Stimulated activated CD8-positive, alpha-beta memory T cell treated with anti-CD3 and anti-CD28 coated beads, Interleukin-15, amount 100 ng/mL, for 48 hours (primary cell): ENCODE measurements at places on chromosomes 1 and 21.

DNA sequence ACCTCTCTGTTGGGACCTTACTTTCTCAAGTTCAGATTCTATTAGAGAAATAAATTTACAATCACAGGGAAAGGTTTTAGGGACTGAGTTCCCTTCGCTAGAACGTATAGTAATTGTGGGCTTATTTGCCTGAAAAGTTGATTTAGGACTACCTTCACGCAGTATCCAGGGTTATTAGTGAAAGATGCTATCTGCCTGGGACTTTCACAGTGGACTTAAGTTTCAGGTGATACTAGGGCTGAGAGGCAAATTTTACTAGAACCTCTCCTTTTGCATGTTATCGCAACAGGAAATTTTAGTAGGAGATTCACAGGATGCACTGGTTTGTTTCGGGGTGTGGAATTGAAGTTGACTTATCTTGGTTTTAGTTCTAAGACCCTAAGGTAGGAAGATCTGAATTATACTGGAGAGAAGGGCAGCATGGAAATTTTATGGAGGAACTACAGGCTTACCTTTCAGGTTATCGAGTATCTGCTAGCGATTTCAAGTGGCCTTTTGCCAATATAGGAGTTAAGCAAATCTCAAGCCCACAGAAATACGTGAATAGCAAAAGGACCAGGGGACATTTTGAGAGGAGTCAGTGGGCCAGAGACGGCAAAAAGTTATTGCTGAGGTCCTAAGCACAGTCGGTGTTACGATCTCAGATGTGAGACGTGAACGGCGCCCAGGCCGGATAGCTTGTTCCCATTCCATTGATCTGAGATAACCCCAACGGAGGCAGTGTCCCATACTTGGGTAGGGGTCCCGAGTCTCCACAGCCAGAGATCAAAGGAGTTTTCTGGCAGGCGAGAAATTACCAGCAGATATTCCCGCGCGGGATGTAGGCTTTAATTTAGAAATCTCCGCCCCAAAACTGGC, 723 bp upstream of the GNAI3 start:
- no peak for DNase-seq

DNA sequence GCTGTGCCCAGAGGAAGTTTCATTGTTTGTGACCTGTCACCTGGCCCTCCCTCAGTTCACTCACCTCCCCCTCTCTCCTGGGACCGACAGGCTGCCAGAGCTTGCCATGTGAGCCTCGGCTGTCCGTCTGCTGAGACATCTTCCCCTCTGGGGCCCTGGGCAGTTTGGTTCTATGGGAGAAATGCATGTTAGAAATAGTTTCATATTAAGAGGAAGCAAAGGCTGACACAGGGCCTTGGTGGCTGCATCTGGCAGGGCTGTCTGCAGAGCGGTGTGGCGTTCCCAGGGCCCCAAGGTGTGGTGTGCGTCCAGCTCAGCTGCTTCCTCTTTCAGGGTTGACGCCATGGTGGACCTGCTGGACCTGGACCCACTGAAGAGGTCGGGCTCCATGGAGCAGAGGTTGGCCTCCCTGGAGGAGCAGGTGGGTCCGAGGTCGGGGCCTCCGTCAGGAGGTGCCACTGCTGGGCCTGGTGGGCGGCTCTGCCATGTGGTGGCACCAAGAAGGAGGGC, 31.9 kb upstream of the LRRC3 start:
- no peak for DNase-seq

GRCh38 chr1:11921022-11921421, 5.2 kb downstream of the KIAA2013 start:
- no peak for DNase-seq

GRCh38 chr1:151934048-151934493, 24.8 kb upstream of the THEM4 start:
- no peak for DNase-seq

DNA sequence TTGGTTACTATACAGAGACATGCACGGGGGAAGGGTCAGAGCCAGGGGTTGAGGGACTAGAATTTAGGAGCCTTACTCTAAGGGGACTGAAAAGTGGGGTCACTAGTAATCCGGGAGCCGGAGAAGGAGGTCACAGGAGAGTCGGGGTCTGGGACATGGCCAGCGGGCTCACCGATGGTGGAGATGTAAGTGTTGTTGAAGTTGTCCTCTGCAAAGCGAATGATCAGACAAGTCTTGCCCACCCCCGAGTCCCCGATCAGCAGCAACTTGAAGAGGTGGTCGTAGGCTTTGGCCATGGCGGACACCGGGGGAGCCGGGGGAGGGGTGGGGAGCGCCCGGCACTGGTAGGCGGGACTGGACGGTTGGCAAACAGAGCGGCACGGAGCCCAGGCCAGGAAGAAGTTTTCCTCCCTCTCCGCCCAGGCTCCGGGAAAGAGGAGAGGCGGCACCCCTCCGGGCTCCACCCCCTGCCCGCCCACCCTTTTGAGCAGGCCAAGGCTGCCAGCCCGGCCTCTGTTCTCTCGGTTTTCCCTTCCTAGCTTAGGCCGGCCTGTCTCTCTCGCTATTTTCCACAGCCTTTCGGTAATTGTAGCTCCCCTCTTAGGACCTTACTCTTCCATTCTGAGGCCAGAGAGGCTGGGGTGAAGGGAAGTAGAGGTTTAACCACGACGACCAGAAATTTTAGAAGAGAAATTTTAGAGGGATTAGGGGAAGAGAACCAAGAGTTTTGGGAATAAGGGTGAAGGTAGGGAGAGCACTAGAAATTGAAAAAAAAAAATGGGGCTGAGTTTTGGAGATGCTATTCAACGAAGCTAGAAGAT, at the start of gene RAB13:
Gene RAB13, minus strand, starts transcription at position 399 of the 821 bp plus-strand sequence. Its CDS starts 103 bp downstream, at position 296.
- no peak for DNase-seq

GRCh38 chr1:29201595-29202051, 19.9 kb upstream of the SRSF4 start:
- DNase-seq: no peak

- DNase-seq: no peak
Measured at GRCh38 chr1:230286166-230286889, 139.8 kb downstream of the PGBD5 start.

DNA sequence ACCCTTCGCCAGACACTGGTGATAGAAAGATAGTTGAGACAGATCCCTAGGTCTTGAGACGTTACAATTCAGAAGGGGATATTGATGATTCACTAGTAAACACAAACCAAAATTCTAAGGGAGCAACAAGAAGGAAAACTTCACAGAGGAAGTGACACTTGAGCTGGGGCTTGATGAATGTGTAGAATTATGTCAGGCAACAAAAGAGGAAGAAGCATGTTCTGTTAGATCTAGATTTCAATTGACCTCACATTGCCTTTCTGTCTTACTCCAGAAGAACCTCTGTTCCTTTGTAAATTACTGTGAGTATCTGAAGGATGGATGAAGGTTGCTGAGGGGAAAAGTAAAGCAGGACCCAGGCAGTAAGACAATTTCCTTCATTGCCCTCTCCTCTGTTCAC, 328.2 kb downstream of the KCTD3 start:
- no peak for DNase-seq

DNA sequence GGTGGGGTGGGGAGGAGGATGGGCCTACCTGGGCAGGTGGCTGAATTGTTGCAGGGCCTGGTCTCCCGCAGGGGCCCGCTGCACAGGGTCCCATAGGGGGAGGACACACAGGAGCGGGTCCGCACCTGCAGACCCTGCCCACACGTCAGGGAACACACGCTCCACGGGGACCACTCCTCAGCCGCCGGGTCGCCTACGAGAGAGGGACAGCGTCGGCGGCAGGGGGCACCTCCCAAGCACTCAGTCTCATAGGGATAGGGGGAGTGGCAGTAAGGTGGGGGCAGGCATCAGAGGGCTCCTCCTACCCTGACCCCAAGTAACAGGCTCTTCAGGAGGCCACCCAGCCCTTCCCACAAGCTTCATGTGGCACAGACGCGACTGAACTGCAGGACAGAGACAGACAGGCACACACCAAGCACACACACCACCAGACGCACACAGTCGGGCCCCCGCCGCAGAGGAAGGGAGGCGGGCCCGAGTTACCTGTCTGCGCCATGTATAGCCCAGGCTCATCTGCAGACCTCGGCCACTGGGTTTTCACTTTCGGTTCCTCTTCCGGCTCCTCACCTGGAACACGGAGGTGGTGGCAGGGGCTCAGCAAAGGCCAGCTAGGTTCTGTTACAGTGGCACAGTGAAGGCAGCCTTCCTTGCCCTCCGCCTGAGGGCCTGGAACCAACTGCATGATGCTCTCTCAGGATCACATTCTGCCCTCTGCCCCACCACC, 19.8 kb downstream of the ADGRB2 start:
- DNase-seq: no peak

GRCh38 chr1:151908228-151908691, 1.1 kb downstream of the THEM4 start:
- no peak for DNase-seq

DNA sequence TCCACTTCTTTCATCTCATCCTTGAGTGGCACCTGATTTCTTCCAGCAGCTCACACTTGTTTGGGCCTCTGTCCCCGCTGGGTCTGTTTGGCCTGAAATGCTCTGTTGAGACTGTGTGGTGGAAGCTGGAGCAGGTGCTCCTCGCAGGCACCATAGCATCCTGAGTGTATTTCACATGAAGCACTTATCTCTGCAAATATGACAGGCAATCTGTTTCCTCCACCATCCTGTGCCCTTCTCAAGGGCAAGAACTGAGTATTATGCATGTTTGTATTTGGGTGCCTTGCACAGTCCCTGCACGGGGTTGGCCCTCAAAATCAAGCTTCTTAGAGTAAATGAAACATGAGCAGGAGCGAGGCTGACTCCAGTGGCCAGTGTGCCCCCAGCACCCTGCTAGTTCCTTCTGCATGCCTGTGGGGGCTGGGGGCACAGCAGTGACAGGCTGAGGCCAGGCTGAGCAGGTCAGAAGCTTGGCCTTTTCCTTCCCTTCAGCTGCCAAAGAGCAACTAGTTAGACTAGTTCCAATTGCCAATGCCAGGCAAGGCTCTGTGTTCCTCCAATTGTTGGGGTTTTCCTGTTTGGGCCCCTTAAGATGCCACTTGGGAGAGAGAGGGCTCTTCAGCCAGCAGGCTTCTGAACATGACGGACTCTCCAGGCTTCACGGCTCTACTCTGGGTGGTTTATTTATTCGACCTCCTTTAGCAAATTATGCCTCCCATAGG, 129.6 kb upstream of the ATP1A1 start:
- no peak for DNase-seq

GRCh38 chr1:46406881-46407608, 12.9 kb downstream of the FAAH start:
- no peak for DNase-seq

DNA sequence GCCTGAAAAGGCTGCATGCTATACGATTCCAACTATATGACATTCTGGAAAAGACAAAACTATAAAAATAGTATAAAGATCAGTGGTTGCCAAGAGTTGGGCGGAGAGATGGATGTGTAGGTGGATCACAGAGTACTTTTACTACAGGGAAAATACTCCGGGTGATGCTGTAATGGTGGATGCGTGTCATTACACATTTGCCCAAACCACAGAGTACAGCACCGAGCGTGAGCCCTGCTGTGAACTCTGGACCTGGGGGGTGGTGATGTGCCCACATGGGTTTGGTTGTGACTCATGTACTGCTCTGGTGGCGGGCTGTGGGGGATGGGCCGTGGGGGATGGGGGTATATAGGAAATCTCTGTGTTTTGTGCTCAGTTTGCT, 162.7 kb upstream of the COL6A1 start:
- DNase-seq: peak; percentile 80

- no peak for DNase-seq
Measured at GRCh38 chr21:43687566-43688399, 28.4 kb downstream of the RRP1B start.

- peak; percentile 54 for DNase-seq
Measured at GRCh38 chr1:230972855-230973271, 5.8 kb downstream of the TTC13 start.

DNA sequence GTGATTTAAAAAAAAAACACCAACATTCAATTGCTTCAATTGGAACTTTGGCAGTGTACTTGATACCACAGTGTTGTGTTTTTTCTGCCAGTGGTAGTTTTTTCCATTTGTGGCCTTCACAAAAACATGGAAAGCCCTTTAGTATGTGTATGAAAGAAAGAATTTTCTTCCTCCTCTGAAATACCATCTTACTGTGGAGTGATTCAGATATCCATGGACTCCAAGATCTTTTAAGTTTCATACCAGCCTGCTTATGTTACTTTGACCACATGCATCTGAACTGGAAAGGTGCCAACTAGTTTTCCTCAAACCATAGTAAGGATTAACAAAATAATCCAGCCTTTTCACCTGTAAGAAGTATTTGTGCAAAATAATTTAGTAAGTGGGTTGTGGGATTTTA, 3.4 kb downstream of the PPP2R5A start:
- DNase-seq: no peak

DNA sequence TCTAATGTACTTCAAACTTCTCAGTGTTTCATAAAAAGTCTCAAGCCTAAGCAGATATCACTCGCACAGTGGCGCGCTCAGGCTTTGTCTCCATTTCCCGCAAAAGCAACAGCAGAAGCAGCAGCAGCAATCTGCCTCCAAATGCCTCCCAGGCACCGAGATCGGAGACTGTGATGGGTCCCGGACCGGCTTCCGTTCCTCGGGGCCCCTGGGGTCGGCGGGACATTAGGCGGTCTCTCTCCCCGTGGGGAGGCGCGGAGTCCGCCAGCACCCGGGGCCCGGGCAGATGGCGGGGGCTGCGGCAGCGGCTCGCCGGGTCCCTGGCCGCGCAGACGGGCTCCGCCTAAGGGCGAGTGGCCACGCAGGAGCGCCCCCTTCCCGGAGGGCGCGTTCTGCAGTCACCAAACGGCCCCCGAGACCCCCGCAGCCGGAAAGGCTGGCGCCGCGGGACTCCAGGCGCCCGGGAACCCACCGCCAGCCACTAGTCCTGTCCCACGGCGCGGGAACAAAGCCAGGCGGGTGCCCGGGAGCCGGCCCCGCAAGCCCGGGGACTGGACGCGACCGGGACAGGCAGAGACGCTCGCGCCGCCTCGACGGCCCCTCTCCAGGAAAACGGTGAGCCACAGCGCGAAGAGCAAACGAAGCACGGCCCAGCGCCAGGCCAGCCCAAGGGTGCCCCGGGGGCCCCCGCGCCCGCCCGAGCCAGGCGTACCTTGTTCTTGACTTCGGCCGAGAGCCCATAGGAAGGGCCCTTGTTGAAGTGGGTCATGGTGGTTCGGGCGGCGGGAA, 590 bp downstream of the CNN3 start:
- peak; percentile 15 for DNase-seq

DNA sequence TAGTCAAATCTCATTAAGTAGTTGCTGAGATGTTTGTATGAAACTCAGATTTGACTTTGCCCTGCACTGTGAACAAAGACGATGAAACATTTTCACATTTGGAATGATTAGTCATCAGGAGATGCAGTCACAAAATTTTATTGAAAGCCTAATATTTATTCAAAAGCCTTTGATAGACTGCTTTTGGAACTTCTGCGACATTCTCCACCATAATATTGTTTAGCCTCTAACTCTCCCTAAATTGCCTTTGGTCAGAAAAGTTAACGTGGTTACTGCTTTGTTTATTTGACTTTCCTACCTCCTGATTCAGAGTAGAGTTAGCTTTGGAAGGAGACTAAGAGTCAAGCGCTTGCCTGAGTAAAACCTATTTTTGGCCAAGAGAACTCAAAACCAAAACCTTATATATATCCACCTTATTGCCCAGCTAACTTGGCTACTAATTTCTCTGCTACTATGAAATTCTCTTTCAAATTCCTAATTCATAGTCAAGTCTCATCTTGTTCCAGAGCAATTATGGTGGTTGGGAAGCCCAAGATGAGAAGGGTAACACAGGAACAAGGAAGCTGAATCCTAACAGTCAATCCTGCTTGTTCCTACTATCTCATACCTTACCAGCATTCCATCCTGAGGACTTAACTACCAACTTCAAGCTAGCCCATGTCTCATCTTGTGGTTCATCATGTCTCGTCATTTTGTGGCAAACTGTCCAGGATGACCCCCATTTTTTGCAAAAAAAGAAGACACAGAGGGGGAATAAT, 429.6 kb downstream of the USP25 start:
- no peak for DNase-seq
